ENCODE measurements at places on chromosomes 2 and 18.

GRCh38 chr2:186820303-186820702 is 28.7 kb downstream of the ZSWIM2 start:
- DNase-seq = no peak

GRCh38 chr2:25042321-25043240 is 705 bp downstream of the EFR3B start:
- DNase-seq = peak; percentile 28

- DNase-seq = no peak
These were observed 480.0 kb downstream of the SLC4A3 start for GRCh38 chr2:220107380-220107791.

DNA sequence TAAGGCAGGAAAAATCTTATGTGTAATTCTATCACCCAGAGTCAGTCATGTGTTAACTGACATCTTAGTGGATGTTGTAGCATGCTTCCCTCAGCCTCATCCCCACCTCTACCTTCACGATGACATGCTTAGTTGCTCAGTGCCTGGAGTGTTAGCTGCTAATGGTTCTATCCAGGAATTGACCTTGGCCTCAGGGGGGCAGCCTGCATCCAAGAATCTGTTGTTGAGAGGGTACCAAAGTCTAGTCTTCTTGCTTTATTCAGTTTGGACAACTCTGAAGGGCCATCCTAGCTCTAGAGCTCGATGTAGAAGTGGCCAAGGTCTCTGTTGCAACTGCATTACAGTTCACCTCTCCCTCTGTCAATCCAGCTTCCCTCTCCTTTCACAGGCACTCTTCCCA is 61.2 kb downstream of the ACYP2 start:
- DNase-seq = peak; percentile 13

DNA sequence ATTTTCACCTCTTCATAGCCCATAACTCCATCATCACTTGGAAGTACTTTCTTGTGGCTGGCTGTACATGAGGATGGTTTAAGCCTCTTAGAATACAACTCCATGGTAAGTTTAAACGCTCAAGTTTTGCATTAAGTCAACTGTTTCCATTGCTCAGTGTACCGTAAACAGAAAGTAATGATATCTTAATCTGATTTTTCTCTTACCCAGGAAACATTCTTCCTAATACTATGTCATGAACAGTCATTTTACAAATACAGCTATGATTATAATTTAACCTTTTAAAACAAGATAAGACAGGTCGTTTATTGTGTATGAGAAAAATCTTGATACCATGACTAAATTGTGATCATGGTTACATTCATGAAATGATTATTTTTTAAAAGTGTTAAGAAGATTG is 11.6 kb upstream of the DYNC2LI1 start:
- no peak for DNase-seq

DNA sequence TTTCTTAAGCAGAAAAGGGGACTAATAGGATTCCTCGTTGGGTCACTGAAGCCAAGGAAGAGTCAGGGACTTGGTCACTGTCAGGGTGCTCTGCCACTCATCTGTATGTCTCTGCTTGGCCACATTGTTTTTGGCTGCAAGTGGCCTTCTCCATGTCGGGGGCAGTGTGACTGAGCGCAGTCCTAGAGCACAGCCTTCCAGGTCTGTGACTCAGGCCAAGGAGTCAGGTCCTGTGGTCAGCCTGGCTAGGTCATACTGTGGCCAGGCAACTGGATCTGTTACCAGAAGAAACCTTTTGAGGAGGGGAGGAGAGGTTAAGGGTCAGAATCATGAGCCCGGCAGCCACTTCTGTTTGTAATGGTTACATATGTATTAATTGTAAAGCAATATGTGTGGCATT is 61.3 kb downstream of the GALNT1 start:
- no peak for DNase-seq

All from HuH-7.5 (cell line).